ENCODE measurements at places on chromosomes 2 and 18.

DNA sequence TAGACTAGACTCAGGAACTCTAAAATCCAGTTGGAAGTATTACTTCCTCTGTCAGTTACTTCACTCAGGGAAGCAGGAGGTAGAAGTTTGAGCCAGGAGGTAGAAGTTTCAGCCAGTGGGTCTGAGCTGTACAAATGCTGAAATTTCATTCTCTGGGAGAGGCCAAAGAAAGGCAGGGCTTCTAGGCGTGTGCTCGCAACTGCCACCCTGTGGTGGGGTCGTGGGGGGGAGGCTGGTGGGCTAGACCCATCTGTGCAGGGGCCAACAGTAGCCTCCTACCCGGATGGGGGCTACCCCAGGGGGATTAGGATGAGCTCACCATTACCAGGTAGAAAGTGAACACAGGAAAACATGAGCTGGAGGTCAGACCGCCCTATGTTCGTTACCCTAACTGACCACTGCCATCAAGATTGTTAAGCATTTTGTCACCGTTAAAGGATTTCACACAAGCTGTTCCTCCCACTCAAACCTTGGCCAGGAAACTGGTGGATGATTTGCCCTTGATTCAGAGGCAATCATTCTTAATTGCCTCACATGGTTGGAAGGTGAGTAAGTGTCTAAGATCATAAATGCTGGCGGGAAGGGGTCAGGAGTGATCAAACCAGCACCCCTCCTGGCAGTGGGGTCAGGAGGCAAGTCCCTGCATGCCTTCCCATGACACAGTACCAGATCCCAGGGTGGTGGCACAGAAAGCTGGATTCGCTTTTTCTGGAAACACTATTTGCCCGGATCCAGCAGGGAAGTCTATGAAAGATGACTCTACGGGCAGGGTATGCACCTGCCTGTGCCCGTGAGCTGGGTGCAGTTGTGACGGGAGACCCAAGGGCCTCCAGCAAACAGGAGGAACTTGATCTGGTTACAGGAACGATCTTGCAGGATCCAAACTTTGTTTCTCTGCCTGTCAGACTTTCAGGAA is 5.2 kb upstream of the FHL2 start:
- no peak for DNase-seq

DNA sequence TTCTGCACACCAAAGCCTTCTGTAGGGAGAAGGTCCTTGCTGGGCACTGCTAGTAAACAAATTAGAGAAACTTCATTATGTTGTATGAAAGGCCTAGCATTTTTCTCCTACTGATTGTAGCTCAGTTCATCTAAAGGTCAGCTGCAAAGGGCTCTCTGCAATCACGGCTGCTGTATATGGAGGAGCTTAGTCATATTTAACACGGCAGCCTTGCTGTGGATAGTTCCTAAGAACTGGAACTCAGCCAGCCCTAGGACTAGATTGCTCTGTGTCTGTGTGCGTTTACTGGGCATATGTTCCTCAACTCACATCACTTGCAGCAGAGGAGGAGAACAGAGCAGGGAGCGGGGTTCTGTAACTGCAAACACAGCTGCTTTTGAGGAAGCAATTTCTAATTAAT is 1103.9 kb upstream of the KLHL29 start:
- DNase-seq, result no peak

DNA sequence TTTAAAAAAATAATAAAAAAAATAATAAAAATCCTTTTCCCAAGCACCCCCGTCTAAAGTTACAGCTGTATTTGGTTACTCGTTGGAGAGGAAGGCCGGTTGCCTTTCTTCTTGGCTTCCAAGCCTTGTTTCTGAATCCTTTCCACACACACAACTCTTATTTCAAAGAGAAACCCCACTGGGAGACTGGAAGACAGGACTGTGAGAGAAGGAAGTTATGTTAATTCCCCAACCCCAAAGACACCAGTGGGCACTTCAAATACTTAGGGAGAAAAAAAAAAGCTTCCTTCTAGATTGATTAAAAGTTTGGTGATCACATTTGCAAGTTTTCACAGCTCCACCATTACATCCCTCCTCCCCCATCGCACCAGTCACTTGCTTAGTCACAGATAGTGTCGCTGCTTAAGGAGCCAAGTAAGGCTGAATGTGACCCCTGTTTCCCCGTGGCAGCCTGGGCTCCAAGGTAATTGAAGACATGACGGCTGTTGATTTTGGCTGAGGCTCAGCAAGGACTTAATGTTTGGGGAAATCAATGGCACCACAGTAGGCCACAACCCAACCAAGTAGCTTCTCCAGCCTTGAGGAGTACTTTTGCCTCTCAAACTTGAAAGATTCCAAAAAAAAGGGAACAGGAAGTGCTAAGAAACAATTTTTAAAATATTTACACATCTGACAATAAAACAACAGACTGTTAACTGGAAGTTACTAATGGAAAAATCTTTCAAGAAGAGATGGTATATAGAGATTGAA is 40.8 kb upstream of the FRZB start:
- no peak for DNase-seq

GRCh38 chr2:143545949-143546255 is 416.7 kb downstream of the ARHGAP15 start:
- no peak for DNase-seq

- no peak for DNase-seq
Observed at GRCh38 chr2:240962300-240963064, 35.9 kb upstream of the SNED1 start.

- DNase-seq, result no peak
Observed at GRCh38 chr2:3754795-3755194, 51.4 kb downstream of the DCDC2C start.

DNA sequence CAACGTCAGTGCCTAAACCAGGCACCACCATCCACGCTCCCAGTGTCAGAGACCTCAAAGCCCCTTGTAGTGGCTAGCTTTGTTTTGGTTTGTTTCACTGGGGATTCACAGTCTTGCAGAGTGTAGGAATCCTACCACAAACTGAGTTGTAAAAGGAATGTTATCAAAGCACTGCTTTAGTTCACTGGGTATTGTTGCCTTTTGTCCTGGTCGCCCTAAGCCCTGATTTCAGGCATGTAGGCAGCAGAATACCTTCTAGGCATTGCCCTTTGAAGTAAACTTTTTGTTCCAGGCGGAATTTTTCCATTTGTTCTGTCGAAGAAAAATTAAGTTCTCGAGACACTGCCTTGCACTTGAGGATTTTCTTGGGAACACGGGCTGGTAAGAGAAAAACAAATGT is 29.4 kb downstream of the PTMA start:
- no peak for DNase-seq

- no peak for DNase-seq
Observed at GRCh38 chr2:9560628-9561027, 5.0 kb upstream of the ADAM17 start.

DNA sequence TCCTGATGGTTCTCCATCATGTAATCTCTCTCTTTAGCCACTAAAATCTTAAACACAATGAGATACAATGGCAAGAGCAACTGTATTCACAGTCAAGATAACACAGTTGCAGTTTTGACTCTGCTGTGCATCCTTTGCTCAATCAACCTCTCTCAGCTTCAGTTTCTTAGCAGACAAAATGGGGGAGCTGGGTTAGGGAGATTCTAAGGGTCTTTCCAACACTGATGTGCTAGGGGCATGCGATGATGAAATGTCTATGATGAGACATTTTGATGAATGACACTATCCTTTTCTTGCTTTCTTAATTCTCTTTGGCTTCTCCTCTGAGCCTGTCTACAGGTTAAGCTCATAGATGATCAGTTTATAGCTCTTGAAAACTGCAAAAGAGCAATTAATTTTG is 1.1 kb downstream of the SERPINB10 start:
- no peak for DNase-seq

DNA sequence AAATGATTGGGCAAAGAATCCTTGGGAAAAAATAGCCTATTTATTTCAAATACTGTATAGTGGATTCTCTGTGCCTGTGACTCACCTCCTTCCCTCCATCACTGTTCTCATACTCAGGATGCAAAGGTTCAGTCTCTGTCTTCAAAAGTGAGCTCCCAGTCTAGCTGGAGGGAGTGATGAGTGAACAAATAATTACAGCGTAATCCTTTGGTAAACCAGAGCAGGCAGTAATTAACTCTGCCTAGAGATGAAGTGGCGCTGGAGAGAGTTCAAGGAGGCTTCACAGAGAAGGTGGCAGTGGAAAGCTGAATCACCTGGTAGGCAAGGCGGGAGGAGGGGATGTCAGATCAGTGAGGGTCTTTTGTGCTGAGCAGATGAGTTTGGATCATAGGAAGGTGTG is 6.5 kb downstream of the DGUOK start:
- no peak for DNase-seq

GRCh38 chr2:64487256-64488049 is 33.5 kb downstream of the LGALSL start:
- no peak for DNase-seq

DNA sequence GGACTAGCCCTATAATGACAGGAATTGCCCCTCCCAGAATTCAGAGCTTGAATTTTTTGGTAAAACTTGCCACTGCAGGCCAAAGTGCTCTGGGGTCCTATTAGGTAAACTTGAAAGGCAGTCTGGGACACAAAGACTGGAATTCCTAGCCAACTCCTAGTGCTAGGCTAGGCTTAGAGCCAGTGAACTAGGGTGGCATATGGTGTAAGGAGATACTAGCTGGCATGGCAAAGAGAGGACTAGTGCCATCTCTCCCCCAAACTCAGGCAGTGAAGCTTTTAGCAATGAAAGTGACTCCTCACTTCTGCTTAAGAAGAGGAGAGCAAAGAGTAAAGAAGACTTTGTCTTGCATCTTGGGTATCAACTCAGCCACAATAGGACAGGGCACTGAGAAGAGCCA is 410.5 kb upstream of the CNTNAP5 start:
- no peak for DNase-seq

DNA sequence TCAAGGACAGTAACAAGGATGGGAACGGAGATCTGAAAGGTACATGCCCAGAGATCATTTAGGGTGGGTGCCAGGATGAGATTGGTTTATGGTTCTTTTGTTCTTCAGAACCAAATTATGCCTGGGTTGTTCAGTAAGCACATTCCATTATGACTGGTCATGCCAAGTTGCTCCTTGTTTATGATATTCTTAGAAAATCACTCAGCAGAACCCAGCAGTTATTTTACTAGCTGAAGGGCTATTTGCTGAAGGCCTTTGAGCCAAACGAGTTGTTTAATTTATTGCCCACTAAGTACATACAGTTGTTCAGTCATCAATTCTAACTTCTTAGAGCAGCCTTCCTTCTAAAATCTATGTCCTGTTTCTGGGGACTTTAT is 635 bp downstream of the SLC3A1 start:
- no peak for DNase-seq

DNA sequence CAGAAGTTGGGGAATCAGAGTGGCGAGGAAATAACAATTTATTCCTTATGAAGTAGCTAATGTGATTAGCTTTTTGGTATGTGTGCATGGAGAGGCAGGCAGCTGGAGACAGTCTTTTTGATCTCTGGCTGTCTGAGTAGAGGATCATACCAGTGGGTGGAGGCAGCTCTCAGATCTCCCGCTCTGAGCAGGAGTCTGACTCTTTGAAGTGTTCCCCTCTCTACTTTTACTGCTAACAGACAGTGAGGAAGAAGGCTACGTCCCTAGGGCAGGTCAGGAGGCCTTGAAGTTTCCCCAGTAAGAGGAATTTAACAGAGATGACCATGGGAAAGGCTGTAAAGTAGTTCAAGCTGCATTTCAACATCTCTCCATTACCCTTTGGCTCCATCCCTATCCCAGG is 111.9 kb upstream of the REG3A start:
- no peak for DNase-seq

GRCh38 chr2:37636381-37637066 is 34.9 kb downstream of the CDC42EP3 start:
- no peak for DNase-seq

DNA sequence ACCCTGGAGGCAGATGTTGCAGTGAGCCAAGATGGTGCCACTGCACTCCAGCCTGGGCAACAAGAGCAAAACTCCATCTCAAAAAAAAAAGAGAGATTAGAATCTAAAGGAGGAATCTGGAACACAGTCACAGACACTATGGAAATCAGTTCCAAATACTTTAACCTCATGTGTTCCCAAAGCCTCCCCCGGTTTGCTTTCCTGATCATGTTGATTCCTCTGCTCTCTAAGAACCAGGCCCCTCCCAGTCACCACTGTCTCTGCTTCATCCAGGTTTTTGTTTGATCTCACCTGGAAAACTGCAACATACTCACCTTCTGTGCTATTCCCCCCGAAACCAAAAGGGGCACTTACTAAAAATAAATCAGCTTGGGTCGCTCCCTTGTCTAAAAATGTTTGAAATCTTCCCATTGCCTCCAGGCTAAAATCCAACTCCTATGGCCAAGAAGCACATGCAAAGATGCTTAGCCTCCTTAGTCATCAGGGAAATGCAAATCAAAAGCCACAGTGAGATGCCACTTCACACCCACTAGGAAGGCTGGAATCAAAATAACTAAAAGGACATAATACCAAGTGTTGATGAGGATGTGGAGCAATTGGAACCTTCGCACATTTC is 6.2 kb upstream of the NEU2 start:
- DNase-seq, result no peak

- no peak for DNase-seq
Observed at GRCh38 chr18:48824231-48824970, 126.4 kb downstream of the SMAD7 start.

DNA sequence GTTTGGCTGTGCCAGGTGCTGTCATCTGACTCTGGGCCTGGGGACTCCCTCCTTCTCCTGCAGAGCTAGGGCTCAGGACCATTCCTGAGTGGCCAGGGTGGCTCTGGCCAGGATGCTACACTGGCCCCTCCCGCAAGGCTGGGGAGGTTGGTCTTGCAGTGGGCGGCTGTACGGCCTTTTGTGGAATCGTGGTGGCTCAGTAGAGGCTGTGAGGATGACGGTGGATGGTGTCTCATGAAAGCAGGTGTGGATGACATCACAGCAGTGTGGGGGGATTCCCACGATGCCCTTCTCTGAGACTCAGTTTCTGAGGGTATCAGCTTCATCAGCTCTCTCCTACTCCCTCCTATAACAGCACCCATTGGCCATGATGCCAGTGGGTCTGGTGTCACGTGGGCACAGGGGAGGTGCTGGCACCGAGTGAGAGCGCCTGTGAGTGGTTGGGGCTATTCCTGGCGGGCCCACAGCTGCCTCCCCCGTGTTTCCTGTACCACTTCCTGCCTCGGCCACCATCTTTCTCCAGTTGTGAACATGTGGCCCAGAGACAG is 144.2 kb upstream of the HDAC4 start:
- DNase-seq, result no peak

- DNase-seq, result no peak
Observed at GRCh38 chr18:78984941-78985784, 5.5 kb downstream of the SALL3 start.

- peak; percentile 81 for DNase-seq
Observed at GRCh38 chr2:109173311-109174171, 44.5 kb downstream of the SH3RF3 start.

- no peak for DNase-seq
Observed at GRCh38 chr2:235244255-235245220, 249.3 kb upstream of the AGAP1 start.

GRCh38 chr2:240129731-240130392 is 6.2 kb downstream of the COPS9 start:
- no peak for DNase-seq

- no peak for DNase-seq
Observed at GRCh38 chr18:59657012-59657411, 40.2 kb downstream of the CCBE1 start.

GRCh38 chr18:63617049-63617914 is 26.8 kb downstream of the SERPINB4 start:
- no peak for DNase-seq
